Stimulated activated CD4-positive, alpha-beta T cell treated with anti-CD3 and anti-CD28 coated beads, Interleukin-2, amount 100 ng/mL, for 48 hours (primary cell): ENCODE measurements at places on chromosomes 3 and 15.

- DNase-seq, result no peak
These were observed 49.0 kb downstream of the MEF2A start for GRCh38 chr15:99614749-99615288.

DNA sequence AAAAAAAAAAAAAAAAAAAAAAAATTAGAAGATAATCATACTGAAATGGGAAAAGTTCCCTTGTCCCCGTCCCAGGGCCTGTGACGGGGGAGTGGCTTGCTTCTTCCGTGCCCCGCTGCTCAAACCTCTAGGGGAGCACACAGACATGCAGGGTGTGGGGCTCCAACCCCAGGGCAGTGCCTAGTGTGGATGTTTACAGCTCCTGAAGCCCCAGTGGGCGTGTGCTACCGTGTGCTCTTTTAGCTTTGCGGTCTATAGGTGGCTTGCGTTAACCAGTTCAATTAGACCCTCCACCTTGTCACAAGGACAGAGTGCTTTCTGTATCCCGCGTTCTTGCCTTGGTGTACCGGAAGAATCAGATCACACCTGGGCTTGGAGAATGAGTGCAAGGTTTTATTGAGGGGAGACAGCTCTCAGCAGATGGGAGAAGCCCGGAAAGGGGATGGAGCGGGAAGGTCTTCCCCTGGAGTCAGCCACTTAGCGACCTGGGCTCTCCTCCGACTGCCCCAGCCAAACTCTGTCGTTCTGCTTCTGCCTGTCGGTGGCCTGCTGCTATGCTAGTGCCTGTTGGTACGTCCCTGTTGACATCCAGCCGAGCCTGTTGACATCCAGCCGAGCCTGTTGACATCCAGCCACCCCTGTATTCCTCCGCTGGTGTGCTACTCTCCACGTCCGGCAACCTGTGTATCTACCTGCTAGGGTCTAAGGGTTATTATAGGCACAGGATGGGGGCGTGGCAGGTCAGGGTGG lies 569.8 kb downstream of the VGLL3 start:
- no peak for DNase-seq

DNA sequence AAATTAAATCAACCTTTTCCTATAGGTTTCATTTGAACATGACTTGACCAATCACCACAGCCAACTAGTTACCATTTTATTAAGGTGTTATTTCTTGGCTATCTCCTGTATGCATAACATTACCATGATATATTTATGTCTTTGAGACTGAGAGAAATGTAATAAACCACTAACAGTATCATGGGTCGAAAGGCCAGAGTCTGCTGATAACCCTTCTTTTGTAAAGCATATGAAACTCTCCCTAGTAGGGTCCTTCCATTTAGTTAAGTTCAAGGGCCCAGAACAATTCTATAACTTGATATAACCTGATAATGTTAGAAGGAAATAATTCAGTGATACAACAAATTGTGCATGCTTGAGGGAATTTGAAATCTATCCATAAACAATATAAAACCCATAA lies 14.3 kb upstream of the DPH6 start:
- no peak for DNase-seq

DNA sequence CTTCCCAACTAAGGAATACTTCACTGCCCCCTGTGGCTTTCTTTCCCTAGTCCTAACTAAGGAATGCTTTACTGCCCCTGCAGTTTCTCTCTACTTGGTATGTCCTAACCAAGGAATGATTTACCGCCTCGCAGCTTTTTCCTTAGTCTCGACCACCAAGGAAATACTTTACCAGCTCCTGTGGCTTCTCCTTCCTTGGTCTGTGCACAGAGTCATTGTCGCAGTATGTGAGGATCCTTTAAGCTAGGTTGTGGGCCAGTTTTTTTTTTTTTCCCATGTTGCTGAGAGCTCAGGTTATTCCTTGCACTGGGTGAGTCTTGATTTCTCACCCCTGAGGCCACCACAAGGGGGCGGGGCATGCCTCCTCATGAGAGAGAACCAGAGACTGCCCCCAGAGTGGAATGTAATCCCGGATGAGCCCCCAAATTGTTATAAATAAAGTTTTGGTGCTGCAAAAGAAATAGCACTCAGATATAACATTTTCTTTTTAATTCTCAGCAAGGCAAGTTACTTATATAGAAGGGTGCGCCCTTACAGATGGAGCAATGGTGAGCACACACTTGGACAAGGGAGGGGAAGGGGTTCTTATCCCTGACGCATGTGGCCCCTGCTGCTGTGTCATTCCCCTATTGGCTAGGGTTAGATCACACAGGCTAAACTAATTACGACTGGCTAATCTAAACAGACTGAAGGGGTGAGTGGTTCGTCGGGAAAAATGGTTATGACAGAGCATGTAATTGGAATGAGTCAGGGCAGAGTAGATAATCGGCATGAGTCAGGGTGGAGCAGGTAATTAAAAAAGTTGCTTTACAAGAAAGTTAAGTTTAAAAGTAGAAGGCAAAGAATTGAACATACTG lies 27.0 kb downstream of the NDUFB4 start:
- no peak for DNase-seq

GRCh38 chr15:56886363-56886931 lies 32.0 kb upstream of the TCF12 start:
- DNase-seq, result no peak

DNA sequence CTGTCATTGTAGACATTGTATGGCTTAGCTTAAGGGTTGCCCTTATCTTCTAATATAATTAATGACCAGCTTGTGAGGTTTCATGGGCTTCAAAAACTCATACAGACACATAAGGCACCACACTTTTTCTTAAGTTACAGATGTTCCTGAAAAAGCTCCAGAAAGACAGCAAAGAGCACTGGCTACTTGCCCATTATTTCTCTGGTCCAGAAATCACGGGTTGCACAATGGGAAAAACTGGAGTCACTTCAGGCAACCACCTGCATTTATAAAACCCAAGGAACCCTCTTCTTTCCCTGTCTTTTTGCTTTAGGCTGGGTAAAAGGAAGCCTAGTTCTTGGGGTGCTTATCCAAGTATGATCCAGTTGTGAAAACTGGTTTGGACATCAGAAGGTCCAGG lies 2.3 kb upstream of the COL6A6 start:
- no peak for DNase-seq

GRCh38 chr3:67484085-67484484 lies 170.3 kb downstream of the SUCLG2 start:
- no peak for DNase-seq

- DNase-seq, result no peak
These were observed 101.8 kb downstream of the NECTIN3 start for GRCh38 chr3:111173328-111173900.

- no peak for DNase-seq
These were observed 165.3 kb downstream of the GOLIM4 start for GRCh38 chr3:167930453-167930852.
